Fibroblast of the conjunctiva (primary cell): ENCODE measurements at places on chromosomes 13 and 19.

- no peak for DNase-seq
Observed at GRCh38 chr13:36875431-36875830, 44.6 kb downstream of the SMAD9 start.

DNA sequence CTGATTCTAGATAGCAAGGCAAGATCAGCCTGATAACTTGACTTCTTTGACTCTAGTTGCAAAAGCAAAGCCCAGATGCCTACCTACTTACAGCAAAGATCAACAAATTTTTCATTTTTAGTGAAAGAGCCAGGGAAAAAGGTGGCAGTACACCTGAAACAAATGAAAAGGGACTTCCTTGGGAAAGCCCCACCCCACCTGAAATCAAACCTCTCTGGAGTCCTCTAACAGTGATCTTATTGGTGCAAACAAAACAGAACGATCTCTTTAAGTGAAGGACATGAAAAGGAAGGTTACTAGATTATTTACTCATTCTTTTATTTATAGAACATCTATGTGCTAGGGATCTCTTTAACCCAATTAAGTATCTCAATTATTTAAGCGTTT, 507 bp upstream of the LCP1 start:
- no peak for DNase-seq

DNA sequence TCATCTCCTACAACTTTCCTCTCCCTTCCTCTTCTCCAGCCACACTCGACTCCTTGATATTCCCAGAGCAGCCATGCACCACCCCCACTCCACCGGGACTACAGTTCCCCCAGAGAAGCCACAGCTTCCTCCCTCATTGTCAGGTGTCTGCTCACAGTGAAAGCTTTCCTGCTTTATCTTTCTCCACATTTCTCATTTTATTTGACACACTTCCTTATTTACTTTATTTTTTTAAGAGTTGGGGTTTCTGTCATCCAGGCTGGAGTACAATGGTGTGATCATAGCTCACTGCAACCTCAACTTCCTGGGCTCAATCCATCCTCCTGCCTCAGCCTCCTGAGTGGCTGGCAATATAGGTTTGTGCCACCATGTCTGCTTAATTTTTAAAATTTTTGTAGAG, 464.6 kb downstream of the MYO16 start:
- no peak for DNase-seq

DNA sequence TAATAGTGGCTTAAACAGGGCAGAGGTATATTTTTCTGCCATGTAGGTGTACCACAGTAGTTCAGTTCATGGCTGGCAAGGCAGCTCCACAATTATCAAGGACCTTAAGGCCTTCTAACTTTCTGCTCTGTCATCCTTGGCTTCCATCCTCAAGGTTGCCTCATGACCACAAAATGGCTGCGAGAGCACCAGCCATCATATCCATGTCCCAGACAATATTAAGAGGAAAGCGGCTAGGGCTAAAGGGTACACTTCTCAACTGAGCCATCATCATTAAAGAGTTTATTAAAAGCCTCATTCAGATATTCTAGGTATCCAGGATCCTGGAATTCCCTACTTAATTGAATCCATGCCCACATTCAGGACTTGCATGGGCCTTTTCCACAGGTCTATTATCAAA, 62.7 kb upstream of the MRI1 start:
- DNase-seq, result no peak

GRCh38 chr13:69947582-69947981, 160.0 kb upstream of the ATXN8OS start:
- no peak for DNase-seq
